Dermis blood vessel endothelial cell (primary cell): ENCODE measurements at places on chromosomes 5 and 9.
A peak's percentile ranks its signal among the peaks of the same experiment; 100 is the strongest.

GRCh38 chr9:128627127-128627715 is 29.4 kb downstream of the DYNC2I2 start:
- no peak for DNase-seq

- no peak for DNase-seq
These were observed 116.1 kb upstream of the IL6ST start for GRCh38 chr5:56110646-56111403.

GRCh38 chr5:79258801-79259200 is 22.9 kb downstream of the JMY start:
- no peak for DNase-seq

GRCh38 chr9:113497051-113497450 is 33.5 kb downstream of the RGS3 start:
- no peak for DNase-seq

- no peak for DNase-seq
These were observed 291.9 kb downstream of the COX7C start for GRCh38 chr5:86909418-86910295.

DNA sequence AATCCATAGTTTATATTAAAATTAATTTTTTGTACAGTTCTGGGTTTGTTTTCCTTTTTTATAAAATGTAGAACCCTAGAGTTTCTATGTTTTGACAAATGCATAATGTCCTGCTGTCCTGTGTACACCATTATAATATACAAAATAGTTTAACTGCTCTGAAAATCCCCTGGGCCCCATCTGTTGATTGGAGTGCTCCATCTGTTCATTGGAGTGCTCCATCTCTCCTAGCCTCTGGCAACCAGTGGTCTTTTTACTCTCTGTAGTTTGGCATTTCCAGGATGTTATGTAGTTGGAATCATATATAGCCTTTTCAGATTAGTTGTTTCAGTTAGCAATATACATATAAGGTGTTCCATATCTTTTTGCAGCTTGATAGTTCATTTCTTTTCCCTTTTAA is 31.2 kb downstream of the JMY start:
- no peak for DNase-seq

- no peak for DNase-seq
These were observed 53.8 kb downstream of the SREK1 start for GRCh38 chr5:66197764-66198405.

GRCh38 chr5:72152545-72152944 is 45.3 kb downstream of the MAP1B start:
- peak; percentile 42 for DNase-seq

DNA sequence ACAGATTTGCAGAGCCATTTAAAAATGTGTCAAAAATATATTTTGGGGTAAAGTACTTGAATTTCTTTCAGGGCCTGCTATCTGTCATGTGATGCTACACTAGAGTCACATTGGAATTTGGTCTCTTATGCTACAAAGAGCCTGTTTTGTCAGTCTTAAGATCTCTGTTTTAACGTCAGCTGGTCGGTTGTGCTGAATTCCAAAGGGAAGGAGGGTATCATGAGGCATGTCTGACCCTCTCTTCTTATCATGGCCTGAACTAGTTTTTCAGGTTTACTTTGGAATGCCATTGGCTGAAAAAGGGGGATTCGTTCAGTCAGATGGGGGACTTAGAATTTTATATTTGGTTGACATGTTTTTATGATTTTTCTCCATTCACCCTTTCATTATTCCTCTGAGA is 290.6 kb downstream of the CD180 start:
- no peak for DNase-seq

DNA sequence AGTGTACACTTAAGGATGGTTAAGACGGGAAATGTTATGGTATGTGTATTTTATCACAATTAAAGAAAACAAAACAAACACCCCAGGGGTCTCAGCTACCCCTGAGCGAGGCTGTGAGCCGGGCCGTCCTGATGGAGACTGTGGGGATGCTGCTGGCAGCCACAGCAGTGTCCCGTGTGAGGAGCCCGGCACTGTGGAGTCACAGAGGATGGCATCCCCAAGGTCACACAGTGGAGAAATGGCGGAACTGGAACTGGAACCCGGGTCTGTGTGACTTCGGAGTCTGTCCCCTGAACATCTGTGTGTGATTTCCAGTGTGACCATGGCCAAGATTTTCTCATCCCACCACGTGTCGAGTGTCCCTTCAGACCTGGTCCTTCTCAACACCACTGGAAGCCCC is 80.7 kb upstream of the PHYKPL start:
- DNase-seq = no peak

GRCh38 chr5:154172785-154173184 is 17.7 kb upstream of the GALNT10 start:
- no peak for DNase-seq

DNA sequence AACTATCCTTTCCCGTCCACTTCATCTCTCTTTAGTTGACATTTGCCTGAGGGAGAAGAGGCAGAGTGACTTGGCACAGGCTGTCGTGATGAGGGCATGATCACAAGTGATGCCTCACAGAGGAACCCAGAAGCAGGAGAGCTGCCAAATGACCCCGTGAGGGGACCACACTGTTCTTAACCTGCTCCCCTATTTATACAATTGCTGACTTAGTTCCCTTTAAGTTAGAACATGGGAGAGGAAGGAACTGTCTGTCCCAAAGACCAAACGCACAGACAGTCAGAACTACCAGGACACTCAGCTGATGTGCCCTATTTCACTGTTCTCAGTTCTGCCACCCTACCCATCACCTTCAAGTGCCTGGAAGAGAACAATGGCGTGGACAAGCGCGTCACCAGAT is 73.7 kb downstream of the SLC1A3 start:
- DNase-seq = no peak

GRCh38 chr9:8627976-8628679 is 828.5 kb upstream of the DMAC1 start:
- no peak for DNase-seq

- DNase-seq = peak; percentile 32
These were observed 21.7 kb downstream of the TTC33 start for GRCh38 chr5:40733879-40734563.

DNA sequence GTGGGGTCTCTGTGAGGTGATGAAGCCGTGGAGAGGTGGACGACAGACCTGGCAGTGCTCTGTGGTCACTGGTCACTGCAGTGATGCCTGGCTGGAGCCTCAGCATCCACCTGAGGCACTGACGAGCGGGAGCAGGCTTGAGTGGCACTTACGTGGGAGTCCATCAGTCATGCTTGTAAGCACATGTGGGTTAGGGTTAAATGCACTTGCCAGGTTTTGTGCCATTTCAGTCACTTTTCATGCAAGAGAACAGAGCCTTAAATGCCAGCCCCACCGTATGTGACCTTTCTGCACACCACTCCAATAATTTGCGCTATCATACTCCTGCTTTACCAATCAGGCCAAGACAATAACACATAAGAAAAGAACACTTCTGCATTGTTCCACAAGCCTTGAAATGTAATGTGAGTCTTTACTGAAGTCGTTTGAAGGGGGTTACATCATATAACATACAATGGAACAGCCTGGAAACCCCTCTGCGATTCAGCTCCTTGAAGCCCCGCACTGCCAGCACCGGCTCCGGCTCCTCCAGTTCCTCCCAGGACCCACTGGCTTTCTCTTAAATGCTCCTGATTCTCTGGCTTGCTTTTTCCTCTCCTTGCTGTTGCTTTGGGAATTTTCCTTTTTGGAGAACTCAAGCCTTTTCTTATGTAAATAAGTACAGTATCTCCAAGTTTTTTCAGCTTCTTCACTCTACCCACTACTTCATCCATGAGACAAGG is 59.4 kb upstream of the CTXN3 start:
- DNase-seq = no peak

GRCh38 chr5:53479590-53480415 is 626 bp upstream of the FST start:
- peak; percentile 52 for DNase-seq

- DNase-seq = peak; percentile 95
These were observed 27.4 kb downstream of the UNC5A start for GRCh38 chr5:176837707-176838115.

DNA sequence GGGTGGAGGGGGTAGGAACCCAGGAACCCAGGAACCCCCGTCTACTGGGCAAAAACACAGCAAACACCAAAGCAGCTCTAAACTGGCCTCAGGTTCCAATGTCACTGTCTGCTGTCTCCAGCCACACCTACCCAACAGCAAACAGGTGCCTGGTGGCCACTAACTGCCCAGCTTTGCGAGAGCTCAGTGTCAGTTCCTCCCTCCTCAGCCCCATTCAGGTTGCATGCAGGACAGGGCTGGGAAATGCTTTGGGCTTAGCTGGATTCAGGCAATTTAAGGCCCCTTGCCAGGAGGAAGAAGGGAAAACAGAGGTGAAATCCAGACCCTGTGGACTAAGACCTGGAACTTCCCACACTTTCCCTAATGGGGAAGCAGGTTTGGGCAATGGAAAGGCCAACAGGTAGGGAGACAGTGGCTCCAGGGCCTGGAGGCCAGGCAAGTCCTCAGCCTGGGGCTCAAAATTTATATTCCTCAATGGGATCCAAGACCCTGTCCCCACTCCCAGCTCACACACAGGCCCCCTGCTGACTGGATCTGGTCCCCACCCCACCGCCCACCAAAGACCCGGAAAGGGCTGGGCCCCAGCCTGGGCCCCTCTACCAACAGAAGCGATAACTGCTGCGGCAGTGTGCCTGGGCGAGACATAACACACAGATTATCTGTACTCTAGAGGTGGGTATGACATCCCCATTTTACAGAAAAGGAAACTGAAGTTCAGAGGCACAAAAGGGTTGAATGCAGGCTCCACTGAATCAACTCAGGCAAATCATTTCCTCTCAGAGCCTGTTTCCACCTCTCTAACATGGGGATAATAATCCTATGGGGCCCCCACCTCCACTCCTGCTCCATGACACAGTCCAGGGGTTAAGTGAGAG is 3.5 kb downstream of the EEIG1 start:
- no peak for DNase-seq

- DNase-seq = no peak
These were observed 1675.3 kb upstream of the CDH6 start for GRCh38 chr5:29518176-29518575.

DNA sequence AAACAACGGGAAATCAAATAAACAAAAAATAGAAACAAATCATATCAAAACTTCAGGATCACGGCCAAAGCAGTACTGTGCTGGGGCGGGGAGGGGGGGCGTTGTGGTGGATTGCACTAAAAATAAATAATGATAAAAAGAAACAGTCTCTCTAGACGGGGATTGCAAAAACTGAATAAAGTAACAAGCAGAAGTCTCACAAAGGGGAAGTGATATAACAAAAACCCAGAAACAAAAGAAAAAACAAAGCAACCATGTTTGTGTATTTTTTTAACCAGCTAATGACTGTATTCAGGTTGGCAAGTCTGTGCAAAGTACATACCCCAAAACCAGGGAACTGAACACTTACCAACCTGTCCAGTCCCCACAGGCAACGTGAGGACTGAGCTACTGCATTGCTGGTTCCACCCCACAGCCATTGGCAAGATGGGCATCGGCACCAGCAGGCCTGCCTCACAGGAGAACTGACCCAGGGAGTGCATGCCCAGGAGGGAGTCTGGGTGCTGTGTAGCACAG is 24.1 kb downstream of the BICD2 start:
- DNase-seq = peak; percentile 37

GRCh38 chr9:13282998-13283397 is 3.5 kb upstream of the MPDZ start:
- no peak for DNase-seq

DNA sequence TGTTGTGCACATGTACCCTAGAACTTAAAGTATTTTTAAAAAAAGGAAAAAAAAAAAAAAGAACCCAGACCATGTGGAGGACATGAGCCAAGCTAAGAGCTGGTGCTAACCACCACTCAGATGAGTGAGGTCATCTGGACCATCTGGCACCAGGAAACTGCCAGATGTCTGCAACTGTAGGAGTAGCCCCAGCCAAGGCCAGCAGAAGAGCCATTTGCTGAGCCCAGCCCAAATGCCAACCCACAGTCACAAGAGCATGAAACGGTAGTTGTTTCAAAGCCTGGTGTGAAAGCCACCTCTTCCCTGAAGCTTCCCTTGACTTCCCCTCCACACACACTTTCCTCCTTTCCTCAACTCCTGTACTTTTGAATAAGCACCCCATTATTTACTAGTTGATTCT is 69.2 kb upstream of the FCN1 start:
- no peak for DNase-seq

GRCh38 chr5:124634228-124634739 is 112.2 kb downstream of the ZNF608 start:
- no peak for DNase-seq

- DNase-seq = no peak
These were observed 590.4 kb upstream of the WWC1 start for GRCh38 chr5:167701051-167701450.

- no peak for DNase-seq
These were observed 11.7 kb upstream of the QRFP start for GRCh38 chr9:130908146-130908877.

GRCh38 chr9:125346080-125346732 is 84.6 kb downstream of the GAPVD1 start:
- no peak for DNase-seq

DNA sequence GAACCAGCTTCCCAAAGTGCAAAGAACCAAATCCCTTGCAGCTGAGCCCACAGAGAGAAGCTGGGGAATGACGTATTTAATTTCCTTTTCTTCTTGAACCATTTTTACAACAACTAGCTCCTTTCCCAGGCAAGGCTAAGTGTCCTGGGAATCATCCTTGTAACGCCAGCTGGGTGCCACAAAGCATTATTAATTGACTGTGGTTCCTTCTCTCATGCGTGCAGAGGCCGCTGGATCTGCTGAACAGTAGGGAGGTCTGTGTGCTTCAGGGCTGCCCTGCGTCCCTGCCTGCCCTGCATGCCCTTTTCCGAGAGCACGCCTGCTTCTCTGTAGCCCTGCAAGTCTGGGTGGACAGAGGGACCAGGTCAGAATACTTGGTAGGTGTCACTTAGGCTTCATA is 124.1 kb upstream of the OTULINL start:
- DNase-seq = no peak

DNA sequence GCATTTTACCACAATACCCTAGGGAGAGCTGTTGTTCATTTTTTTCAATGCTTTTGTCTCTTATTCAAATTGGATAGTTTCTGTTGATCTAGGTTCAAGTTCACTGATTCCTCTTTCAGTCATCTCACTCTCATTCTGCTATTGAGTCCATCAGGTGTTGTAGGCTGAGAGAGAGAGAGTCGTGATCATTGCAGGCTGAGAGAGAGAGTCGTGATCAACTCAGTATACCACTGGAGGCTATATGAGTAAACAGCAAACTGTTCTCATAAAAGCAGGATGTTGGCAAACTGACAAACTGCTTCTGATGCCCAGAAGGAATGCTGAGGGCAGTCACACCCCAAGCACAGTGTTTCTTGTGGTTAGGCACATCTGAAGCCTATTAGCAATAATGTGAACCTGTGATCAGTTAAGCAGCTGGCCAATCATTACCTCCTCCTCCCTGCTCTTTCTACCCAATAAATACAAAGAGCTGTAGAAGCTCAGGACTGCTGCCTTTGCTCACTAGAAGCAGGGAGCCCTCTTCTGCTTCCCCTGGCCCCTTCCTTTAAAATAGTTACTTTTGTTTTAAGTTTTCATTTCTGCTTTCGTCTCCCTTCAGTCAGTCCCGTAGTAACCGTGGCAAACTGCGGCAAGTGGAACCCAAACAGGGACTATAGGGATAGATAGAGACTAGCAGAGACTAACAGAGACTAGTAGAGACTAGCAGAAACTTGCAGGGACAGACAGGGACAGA is 476.1 kb upstream of the ACO1 start:
- no peak for DNase-seq
